Aorta (tissue), 5 donors: ENCODE measurements at places on chromosomes 3 and 15.
A peak's percentile ranks its signal among the peaks of the same experiment; 100 is the strongest.

DNA sequence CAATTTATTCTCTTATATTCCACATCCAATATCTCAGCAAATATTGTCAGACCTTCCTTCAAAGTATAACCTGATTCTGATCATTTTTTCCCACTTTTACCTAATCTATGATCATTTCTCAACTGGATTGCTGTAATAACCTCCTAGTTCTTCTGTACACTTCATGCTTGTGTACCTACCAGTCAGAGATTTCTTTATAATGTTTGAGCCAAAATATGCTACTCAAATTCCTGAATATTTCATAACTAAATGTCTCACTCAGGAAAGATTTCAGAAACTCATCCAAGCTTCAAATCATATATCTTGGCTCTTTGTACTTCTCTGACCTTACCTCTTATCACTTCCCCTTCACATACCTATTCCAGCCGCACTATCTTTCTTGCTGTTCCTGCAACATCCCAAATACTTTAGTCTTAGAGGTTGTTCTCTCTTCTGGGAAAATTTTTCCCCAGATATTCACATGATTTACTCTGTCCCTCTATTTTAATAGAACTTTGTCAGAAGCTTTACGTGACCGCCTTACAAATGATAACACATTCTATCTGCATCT is 20.0 kb downstream of the BCHE start:
- H3K4me3 ChIP-seq, result no peak overlapping the region
- no peaks in the 10 kb centered on the region for H3K36me3 ChIP-seq
- no peaks in the 10 kb centered on the region for H3K27me3 ChIP-seq
- no peak overlapping the region for H3K27ac ChIP-seq
- no peaks in the 10 kb centered on the region for H3K4me1 ChIP-seq

GRCh38 chr15:68783226-68784058 is 37.3 kb downstream of the ANP32A start:
- H3K27me3 ChIP-seq, result no peaks in the 10 kb centered on the region
- H3K36me3 ChIP-seq, result no peaks in the 10 kb centered on the region
- DNase-seq, result no peak

DNA sequence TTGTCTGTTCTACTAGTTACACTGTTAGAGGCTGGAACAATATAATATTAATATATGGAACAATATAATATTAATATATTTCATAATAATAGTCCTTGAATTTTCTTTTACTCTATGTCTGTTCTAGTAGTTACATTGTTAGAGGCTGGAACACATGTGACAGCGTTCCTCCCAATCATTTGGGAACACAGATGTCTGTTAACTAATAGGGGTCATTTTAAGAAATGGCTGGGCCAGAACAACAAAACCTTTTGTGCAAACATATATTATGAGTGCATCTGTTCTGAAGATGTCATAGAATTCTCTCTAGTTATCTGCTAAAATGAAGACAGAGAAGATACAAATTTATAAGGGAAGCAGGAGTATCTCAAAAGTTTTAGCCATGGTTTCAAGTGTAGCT is 114.0 kb upstream of the PDZRN3 start:
- H3K27ac ChIP-seq, result no peak overlapping the region
- no peaks in the 10 kb centered on the region for H3K27me3 ChIP-seq
- H3K4me3 ChIP-seq, result no peak overlapping the region
- no peaks in the 10 kb centered on the region for H3K4me1 ChIP-seq
- no peaks in the 10 kb centered on the region for H3K36me3 ChIP-seq

DNA sequence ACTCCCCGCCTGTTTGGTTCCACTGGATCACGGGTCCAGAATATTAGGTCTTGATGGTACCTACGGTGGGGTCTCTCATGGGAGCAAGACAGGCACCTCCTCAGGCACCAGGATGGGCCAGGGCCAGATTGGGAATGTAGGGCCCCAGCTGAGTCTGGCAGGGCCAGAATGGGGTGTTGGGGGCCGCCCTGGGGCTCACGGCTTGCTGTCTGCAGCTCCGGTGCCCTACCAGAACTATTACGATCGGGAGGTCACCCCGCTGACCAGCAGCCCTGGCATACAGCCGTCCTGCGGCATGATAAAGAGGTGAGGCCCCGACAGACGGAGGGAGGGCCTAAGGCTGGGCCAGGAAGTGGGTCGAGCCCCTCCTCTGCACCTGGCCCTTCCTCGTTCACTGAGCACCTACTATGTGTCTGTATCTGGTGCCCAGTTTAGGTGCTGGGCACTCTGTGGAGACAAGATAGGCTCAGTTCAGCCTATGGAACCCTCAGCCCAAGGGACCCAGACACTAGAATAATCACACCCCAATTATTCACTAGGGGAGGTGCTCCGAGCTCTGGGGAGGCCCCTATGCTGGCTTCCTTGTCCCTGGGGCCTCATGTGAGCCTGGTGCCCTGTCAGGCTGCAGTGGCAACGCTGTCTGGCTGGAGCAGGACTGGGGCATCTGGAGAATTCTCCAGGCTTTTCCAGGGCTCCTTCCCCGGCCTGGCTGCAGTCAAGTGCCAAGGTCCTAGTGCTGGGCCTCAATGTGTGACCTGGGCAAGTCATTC is 37.9 kb downstream of the PSTPIP1 start:
- no peak overlapping the region for H3K27ac ChIP-seq
- H3K4me1 ChIP-seq, result no peaks in the 10 kb centered on the region
- DNase-seq, result peak; percentile 34
- no peaks in the 10 kb centered on the region for H3K27me3 ChIP-seq
- H3K36me3 ChIP-seq, result peaks cover 2% of the 10 kb centered on the region
